Cardiac fibroblast (primary cell): ENCODE measurements at places on chromosomes 7 and 10.

DNA sequence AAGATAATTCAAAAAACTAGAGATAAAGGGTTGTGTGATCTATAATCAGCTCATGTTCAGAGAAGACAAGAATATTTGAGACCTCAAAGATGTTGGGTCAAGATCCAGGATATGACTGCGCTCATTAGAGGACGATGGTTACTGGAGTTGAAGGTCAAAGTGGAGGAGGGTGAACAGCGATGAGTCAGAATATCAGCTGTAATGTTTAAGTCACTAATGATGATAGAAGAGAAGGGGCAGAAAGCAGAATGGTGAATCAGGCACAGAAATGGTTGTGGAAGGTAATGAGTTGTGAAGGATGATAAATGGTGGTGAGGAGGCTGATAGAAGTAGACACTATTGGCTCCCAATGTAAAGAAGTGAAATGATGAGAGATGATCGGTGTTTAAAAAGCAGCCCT is 540.3 kb downstream of the INHBA start:
- DNase-seq = peak; percentile 35

GRCh38 chr7:105691680-105692564 is 110.6 kb upstream of the EFCAB10 start:
- DNase-seq = peak; percentile 86

DNA sequence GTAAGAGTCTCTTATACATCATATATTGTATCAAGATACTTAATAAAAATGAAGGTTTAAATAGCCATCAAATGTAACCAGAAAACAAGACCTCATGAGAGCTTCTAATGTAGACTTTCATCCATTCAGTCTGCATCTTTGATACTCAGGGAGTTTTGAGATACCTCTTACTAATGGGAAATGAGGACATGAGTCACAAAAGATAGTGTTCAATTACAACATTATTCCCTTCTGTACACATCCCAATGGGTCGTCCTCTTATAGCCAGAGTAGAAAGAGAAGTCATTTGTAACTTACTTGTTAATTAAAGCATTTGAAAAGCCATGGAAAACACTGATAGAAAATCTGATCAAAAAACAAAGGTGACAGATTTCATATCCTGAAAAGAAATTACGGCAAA is 19.4 kb downstream of the SHTN1 start:
- no peak for DNase-seq

DNA sequence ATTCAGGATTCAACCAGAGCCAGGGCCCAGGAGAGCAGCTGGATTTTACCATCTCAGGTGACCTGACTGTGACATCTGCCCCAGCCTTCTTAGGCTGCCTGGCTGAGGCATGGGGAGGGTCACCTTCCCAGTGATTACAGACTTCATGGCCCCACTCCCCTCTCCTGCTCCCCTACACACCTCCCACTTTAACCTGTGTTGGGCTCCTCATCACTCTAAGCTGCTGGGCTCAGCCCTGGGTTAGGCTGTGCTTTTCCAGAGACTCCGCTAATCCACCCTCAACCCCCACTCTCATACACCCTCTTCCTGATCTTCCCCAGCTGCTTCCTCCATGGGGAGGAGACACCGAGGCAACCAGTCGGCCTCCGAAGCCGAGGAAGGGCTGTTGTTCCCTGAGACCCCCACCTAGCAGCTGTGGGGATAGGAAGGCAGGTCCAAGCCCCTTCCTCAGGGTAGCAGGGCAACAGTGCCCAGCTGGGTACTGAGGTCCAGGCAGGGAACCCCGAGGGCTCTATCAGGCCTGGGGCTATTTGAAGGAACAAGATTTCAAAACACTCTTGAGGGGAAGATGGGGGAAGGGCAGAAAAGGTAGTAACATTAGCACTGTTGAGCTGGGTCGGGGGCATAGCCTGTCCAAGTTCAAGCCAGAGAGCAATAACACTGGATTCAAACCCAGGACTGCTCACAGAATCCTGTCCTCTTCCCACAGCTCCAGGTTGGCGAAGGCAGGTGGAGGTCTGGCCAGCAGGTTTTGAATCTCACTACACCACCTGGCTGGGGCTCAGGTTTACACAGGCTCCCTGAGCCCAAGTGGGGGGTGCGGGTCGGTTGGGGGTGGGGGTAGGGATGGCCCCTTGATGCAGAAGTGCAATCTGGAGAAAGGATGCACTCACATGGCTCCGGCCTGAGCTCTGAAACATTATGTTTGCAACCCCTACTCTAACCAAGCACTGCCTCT is 1.8 kb downstream of the IMPDH1 start:
- DNase-seq = no peak

- DNase-seq = peak; percentile 64
Observed at GRCh38 chr7:25847336-25848070, 304.5 kb upstream of the NFE2L3 start.

- DNase-seq = no peak
Observed at GRCh38 chr7:801940-802381, 30.3 kb upstream of the SUN1 start.

DNA sequence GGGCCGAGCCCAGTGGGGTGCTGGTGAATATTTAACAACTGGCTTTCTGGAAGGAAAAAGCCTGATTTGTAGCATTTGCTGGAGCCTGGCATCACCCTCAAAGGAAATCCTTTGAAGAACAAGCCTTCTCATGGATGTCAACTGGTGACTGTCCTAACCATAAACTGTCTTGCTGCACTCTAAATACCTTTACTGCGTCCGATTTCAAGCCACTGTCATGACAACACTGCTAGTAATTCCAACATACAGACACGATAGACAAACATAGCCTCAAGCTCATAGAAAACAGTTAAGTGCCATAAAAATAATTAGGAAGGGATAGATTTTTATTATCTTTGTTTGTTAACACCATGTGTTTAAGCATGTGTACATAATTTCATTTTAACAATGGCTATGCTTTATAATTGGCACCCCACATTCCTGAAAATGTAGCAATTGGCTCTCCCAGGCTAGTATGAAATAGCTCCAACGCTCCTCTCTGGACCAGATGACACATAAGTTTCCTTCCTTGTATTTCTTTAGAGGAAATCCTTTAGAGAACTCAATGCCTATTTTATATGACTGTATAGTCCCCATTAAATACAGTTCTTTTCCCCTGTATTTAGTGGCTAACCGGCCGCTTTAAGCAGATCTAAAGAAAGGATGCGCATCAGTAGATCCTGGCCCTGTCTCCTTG is 273.4 kb downstream of the PRPF18 start:
- peak; percentile 60 for DNase-seq

DNA sequence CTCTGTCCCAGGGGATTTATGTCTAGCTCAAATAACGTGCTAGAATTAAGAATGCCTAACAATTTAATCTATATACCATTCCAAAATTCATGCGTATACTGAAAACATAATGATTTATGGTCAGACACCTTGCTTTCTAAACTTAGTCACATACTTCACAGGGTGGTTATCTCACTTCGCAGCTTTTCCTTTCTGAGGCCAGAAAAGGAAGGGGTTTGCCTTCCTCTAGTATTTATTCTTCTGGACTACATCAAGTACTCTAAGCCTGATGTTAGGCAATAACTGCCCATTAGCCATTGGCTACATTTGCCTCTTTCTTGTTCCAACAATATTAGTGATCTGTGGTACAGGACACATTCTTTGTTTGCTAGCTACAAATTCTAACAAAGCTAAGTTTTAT is 72.6 kb upstream of the FHIP2A start:
- DNase-seq = no peak

DNA sequence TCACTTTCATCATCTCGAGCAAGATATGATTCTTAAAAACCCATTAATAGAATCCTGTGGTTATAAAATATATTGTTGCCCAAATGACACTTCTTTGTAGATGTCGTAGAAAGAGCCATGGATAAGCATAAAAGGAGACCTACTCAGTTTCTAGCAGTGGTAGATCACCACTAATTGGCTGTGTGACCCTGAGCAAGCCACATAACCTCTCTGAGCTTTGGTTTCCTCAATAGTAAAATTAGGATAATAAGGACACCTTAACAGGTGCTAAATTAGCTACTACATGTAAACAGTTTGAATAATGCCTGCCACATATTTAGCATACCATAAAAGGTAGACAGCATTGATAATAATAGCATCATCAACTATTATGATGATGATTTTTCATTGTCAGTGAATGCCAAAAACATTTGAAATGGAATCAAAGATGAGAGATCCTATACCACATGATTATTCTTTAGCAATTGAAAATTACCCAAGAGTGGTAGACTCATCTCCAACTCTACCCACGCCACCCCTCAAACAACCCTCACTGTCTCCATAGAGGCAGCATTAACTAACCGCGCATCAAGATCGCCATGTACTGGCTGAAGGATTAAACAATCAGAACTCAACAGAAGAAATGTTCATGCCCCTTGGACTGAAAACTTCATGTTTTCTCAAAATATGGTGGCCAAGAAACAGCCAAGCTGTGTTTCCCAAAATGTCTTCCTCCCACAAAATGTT is 45.8 kb downstream of the CHST15 start:
- no peak for DNase-seq

DNA sequence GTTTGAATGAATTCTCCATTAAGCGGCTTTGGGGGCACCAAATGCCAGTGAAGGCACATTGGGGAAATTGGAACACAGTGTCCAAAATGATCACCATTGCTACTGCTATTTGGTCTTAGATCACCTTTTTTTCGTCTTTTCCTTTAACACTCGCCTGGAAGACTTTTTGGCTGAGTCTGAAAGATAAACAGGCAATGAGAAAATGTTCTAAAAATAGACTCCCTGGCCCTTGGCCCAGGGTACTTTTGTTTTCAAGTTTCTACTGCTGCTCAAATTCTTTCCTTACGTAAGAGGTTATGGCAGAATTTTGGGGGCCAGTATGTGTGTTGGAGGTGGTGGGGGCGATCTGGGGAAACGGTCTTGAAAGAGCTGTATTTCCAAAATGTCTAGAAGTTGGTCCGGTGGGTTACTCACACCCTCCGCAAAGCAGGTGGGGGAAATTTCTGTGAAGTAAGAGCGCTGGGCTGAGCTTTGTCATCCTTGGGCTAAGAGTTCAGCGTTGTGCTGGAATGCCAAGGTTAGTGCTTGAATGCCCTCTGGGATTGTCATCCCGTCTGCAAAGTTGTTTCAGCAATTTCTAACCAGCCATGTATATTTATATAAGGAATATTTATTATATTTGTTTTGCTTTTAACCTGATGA is 1.3 kb upstream of the ITPRIP start:
- DNase-seq = peak; percentile 90

DNA sequence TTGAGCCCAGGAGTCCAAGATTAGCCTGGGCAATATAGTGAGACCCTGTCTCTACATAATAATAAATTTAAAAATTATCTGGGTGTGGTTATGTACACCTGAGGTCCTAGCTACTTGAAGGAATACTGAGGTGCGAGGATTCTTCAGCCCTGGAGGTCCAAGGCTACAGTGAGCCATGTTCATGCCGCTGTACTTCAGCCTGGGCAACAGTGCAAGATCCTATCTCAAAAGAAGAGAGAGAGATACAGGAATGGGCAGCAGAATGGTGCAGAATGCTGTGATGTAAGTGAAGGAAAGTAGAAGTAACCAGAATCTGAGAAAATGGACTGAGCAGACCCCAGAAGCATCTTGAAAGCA is 62.7 kb upstream of the EXOC4 start:
- DNase-seq = no peak

- peak; percentile 28 for DNase-seq
Observed at GRCh38 chr10:44369854-44370253, 15.0 kb downstream of the CXCL12 start.

GRCh38 chr7:117190104-117190503 is 132.8 kb downstream of the WNT2 start:
- no peak for DNase-seq

DNA sequence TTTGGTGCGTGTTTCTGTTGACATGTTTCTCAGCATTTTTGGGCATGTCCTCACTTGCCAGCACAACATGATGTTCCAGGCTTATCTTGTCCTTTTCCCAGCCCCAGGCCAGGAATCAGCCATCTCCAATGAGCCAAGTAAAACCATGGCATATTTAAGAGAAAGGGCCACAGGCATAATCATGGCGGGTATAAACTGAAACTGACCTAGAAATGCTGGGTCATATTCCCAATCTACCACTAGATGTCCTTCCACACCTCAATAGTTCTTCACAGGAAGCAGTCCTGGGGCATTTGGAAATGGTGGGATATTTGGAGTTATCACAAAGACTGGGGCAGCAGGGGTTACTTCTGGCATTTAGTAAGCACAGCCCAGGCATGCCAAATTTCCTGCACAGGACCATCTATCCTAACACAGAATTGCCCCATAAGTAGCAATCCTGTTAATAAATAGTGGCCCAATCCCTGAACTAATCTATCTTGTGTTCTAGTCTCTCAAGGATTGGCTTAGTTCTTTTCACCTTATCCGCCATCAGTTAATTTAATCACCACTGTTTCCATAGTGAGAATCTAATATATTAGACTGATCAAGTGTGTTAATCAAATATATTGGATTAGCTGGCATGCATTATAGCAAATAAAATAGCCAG is 101.6 kb downstream of the NPSR1 start:
- peak; percentile 66 for DNase-seq

DNA sequence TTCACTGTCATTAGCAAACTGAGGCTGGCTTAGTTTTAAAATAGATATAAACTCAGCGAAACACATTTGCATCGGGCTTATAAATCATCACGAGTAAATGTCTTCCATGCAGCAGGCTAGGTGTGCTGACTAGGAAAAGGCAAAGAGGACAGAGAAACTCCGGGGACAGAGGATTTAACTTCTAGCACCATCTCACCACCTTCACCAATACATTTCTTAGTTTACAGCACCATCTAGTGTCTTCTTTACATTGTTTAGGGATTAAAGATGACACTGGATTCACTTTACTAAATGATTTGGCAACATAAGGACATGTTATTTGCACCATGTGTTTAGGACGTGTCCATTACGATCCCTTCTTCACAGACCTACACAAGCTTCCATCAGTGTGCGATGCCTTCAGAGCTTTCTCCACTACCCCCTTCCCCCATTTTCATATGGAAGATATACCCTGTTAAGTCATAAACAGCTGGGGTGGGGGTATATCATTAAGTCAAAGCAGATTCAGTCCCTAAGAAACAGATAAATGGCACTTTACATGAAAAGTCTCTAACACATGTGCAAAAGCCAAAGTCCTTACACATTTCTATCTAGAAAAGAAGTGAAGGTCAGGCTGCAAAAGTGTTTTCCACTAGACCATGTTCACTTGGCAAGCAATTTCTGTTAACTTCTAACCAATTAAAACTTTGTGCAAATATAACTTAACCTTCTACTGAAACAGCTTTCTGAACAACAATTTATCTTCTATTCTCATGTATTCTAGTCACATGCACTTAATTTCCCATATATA is 103.3 kb downstream of the GRB10 start:
- peak; percentile 69 for DNase-seq

- no peak for DNase-seq
Observed at GRCh38 chr10:95403700-95404461, 113.1 kb upstream of the PDLIM1 start.

GRCh38 chr7:66558660-66559465 is 69.8 kb upstream of the KCTD7 start:
- no peak for DNase-seq
